ENCODE measurements at places on chromosomes 5 and 9.

DNA sequence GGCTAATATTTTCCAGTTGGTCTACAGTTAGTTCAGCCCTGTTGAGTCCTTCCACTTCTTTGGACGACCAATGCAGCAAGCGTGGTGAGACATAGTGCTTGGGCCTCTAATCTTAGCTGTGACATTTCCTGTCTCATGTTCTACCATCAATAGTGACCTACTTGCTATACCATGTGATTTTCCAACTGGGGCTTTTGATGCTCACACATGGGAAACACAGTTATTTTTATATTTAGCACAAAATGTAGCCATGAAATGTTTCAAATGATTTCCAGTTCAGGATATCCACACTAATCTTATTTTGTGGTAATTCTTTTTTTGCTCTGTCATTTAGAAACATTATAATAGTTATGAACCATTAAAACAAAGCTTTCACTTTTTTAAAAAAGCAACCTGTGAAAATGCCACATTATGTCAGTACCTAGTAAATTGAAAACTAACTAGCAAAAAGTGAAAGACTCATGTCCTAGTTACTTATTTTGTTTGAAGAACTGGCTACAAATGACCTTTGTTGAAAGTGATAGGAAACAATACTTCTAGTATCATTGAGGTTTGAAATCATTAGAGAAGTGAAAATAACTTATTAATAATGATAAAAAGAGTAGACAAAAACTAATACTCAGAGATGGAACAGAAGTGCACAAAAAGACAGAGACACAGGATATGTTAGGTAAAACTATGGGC lies 18.3 kb downstream of the MARCHF3 start:
- DNase-seq: no peak

GRCh38 chr5:74476046-74476818 lies 164.3 kb downstream of the ENC1 start:
- DNase-seq: no peak

DNA sequence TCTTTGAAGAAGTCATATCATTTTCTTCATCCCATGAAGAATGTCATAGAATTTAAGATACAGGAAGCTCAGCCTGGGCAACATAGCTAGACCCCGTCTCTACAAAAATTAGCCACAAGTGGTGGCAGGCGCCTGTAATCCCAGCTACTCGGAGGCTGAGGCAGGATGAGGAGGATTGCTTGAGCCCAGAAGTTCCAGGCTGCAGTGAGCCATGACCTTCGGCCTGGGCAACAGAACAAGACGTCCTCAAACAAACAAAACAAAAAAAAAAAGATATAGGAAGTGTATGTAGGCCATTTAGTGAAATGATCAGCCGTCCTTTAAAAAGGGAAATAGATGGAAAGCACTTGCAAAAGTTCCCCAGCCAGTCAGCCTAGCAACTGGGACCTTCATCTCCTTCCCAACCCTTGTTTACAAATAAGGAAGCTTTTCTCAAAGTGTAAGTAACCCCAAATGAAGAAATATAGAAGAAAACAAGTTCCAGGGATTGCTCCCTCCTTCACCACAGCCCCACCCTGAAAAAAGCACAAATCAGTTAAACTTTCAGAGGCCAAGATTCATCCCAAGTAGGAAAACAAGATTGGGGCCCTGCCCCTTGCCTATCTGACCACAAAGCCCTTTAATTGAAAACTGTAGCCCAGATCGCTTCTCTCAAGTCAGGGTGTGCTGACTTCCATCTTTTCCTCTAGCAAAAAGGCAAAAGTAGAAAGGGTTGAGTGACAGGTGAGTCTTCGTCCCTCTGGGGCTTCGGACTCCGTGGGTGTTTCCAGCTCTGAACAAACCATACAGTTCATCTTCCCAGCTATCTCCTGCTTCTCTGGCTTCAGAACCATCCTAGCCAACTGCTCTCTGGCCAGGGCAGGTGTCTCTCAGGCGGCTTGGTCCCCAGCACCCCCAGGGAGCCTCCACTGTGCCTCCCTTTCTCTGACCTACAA lies 1.2 kb downstream of the SLC31A2 start:
- DNase-seq: no peak

GRCh38 chr9:112640311-112640710 lies 77.6 kb downstream of the INIP start:
- DNase-seq: no peak

DNA sequence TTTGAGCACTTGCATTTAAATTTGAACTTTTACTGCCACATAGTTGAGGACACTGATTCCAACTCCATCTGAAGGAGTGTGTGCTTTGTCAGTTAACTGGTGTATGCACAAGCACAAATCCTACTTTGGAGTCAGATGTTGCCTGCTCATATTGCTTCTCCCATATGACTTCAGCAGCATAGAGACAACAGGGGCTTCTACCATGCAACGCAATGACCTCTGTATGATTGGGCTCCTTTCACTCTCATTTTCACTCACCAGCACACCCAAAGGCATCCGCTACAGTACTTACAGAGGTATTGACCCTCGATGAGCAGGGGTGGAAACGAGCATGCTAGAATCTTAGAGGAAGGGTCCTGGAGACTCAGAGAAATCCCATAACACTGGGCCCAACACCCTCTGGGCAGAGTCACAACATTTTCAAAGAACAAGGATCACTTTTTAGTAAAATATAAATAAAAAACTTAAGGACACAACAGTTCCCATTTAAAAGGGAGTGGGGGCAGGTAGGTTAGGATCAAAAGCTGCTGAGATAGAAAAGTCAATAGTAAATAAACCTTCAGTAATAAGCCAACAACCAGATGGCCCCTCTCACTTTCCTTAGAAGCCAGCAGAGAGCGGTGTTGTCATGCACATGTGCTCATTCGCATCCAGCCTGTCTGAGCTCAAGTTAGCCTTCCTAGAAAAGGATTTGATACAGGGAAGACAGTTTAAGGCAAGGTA lies 203.8 kb downstream of the SNCAIP start:
- DNase-seq: no peak

- DNase-seq: no peak
Observed at GRCh38 chr5:125408448-125409233, 662.2 kb upstream of the ZNF608 start.

DNA sequence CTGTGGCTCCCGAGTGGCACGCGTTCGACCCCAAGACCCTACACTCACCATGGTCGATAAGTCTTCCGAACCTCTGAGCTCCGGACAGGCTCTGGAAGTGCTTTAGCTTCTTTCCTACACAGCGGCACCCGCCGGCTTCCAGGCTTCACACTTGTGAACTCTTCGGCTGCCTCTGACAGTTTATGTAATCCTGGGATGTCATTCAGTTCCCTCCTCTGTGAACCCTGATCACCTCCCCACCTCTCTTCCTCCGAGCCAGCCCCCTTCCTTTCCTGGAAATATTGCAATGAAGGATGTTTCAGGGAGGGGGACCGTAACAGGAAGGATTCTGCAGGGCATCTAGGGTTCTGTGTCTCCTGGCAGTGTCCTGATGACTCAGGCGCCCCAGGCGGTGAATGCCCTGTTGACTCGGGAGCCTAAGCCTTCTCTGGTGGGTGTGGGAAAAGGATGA lies at the start of gene CD14:
Gene CD14 (minus strand): TSS at position 155 of the 451 bp plus-strand sequence. CDS start 104 bp downstream, at position 51.
- no peak for DNase-seq

DNA sequence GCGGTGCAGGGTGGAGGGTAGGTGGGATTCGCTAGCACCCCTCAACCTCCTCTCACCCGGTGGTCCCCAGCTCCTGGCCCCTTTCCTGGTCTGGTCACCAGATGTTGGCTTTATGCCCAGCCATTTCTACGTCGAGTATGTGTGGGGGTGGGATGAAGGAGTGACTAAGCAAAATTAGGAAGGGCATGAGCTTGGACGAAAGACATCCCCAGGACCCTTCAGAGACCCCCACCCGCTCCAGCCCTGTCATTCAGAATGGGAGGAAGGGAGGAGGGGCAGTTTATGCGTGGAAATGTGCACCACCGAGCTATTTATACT lies 742 bp downstream of the BHMT2 start:
- no peak for DNase-seq

GRCh38 chr5:140402258-140403074 lies 833 bp downstream of the ANKHD1 start:
- peak; percentile 39 for DNase-seq

- DNase-seq: no peak
Observed at GRCh38 chr9:136083558-136084062, 11.5 kb downstream of the NACC2 start.

GRCh38 chr9:27338527-27338903 lies 41.6 kb upstream of the EQTN start:
- no peak for DNase-seq

- no peak for DNase-seq
Observed at GRCh38 chr5:40268088-40268487, 411.6 kb upstream of the PTGER4 start.

DNA sequence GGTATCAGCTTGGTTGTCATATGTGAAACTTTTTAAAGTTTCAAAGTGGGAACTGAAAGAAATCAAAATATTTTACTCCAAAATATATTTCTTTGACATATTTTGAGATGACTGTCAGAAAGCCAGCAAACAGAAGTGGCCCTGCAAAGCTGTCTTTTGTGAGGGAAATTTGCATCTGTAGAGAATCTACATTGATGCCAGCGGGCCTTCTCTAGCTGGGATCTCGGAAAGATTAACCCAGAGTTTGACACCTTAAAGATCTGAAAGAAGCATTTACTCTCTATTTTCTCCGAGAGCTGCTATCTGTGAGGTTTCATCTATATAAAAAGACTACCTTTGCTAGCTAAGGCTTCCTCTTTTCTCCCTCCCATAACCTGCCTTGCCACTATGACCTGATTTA lies 303.6 kb downstream of the FBXL17 start:
- no peak for DNase-seq

- DNase-seq: no peak
Observed at GRCh38 chr9:137087409-137087925, 682 bp downstream of the MAN1B1 start.

- no peak for DNase-seq
Observed at GRCh38 chr5:51398875-51399642, 15.8 kb downstream of the ISL1 start.

DNA sequence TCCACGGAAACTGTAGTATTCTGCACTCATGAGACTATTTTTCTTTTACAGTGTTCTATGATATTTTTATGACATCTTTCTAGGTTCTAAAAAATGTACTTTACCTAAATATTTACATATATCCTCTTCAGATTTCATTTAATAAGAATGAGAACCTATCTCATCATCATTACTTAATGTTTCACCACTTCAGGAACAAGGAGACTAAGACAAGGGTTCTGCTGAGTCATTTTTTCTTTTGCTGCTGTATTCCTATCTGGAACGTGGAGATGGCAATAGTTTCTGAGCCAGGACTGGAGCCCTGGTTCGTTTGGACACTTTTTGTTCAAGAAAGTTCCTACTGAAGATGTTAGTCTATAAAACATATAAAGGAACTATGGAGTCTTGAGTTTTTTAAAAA lies 258.2 kb upstream of the MAP3K1 start:
- DNase-seq: no peak

DNA sequence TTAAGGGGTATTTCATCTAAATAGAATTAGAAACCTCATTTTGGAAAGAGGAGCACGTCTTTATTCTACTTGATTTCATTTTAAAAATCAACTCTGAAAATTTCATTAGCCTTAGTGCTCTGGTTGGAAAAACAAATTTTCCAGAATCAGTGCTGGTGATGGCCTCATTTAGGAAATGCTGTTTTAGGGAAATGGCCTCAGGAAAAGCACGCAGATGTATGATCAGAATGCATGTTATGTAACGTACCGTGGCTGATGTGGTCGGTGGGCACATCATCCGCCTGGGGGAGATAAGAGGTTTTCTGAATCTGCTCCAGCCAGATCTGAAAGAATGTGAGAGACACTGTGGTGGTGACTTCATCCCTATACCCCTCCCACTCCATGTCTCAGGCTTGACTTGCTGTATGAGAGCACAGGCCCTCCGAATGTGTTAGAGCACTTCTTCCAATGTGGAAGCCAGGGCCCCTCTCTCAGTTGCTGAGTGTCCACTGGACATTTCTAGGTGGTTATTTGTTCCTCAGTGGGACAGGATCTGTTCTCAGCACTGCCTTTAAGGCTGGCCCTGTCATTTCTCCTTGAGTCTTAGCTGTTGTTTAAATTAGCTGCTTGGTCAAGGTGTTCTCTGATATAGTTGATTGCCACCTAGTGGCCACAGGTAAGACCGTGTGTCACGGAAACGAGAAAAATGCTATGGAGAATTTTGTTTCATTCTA lies 96.5 kb downstream of the ARHGAP26 start:
- DNase-seq: no peak

- no peak for DNase-seq
Observed at GRCh38 chr5:60578315-60578714, 121.7 kb downstream of the DEPDC1B start.

DNA sequence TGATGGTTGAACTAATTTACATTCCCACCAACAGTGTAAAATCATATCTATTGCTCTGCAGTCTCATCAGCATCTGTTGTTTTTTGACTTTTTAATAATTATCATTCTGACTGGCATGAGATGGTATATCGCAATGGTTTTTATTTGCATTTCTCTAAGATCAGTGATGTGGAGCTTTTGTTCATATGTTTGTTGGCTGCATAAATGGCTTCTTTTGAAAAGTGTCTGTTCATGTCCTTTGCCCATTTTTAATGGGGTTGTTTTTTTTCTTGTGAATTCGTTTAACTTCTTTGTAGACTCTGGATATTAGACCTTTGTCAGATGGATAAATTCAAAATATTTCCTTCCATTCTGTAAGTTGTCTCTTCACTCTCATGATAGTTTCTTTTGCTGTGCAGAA lies 115.2 kb upstream of the CDH12 start:
- DNase-seq: no peak

GRCh38 chr5:132375957-132376356 lies 6.4 kb downstream of the SLC22A5 start:
- DNase-seq: no peak

GRCh38 chr5:142012186-142012785 lies 541 bp downstream of the GNPDA1 start:
- peak; percentile 15 for DNase-seq

GRCh38 chr9:127087411-127087810 lies 35.0 kb downstream of the ANGPTL2 start:
- no peak for DNase-seq

GRCh38 chr5:124702525-124702924 lies 43.9 kb downstream of the ZNF608 start:
- no peak for DNase-seq

DNA sequence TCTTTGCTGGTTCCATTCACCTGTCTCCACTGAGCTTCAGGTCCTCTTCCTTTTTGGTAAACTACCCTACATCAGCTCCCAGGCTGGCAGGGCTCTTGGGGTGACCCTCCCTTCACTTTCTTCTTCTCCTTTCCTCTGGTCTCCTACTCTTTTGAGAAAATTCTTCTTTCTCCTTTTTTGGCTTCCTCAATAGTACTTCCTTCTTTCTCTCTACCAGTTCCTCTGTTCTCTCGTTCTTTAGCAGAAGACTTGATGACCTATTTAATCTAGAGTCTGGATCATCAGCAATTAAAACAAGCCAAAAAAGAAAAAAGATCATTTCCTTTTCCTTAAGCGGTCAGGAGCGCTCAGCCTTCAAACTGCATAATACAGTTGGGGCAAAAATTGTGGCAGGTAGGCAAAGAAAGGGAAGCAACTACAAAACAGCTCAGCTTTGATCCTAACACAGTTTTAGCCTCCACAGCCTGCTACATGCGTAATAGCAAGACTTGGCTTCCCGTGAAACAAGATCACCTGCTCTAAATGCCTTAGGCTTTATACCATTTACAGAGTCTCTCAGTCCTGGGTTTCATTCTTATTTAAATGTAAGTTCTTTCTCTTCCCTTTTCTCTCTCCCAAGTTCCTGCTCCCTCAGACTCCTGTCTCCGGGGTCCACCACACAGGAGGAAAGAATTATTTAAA lies 14.0 kb upstream of the GSN start:
- DNase-seq: no peak

GRCh38 chr9:87685871-87686519 lies 39.9 kb upstream of the CTSL start:
- DNase-seq: no peak

- no peak for DNase-seq
Observed at GRCh38 chr9:85213650-85214607, 527.8 kb downstream of the AGTPBP1 start.

- DNase-seq: no peak
Observed at GRCh38 chr5:174284873-174285272, 239.4 kb downstream of the NSG2 start.
